ENCODE measurements at places on chromosomes 11 and 22.

DNA sequence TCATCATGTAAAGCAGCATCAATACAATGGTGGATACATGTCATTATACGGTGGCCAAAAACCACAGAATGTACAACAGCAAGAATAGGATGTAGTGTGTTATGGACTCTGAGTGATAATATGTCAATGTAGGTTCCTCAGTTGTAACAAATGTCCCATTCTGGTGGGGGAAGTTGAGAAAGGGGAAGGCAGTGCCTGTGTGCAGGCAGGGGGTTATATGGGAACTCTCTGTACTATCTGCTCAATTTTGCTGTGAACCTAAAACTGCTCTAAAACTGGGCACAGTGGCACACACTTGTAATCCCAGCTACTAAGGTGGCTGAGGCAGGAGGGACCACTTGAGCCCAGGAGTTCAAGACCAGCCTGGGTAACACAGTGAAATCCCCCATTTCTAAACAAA is 5.9 kb downstream of the CHKA start:
- H3K36me3 ChIP-seq = no peaks in the 10 kb centered on the region
- no peak overlapping the region for H3K4me3 ChIP-seq
- H3K27ac ChIP-seq = no peak overlapping the region

GRCh38 chr22:50587407-50587806 is 4.8 kb upstream of the CHKB start:
- peaks cover 9% of the 10 kb centered on the region for H3K4me1 ChIP-seq
- no peaks in the 10 kb centered on the region for H3K36me3 ChIP-seq
- no peak overlapping the region for H3K4me3 ChIP-seq
- no peaks in the 10 kb centered on the region for H3K27me3 ChIP-seq
- no peak for DNase-seq

- no peak overlapping the region for H3K4me3 ChIP-seq
- no peak for DNase-seq
- no peak overlapping the region for H3K27ac ChIP-seq
- H3K4me1 ChIP-seq = no peaks in the 10 kb centered on the region
Measured at GRCh38 chr11:40188848-40189247, 1270.6 kb downstream of the LRRC4C start.

GRCh38 chr11:67628710-67629385 is 889 bp downstream of the NUDT8 start:
- no peak for DNase-seq
- H3K36me3 ChIP-seq = no peaks in the 10 kb centered on the region
- H3K27me3 ChIP-seq = no peaks in the 10 kb centered on the region
- H3K4me3 ChIP-seq = peak overlapping the region; percentile 47
- H3K27ac ChIP-seq = peak overlapping the region; percentile 95
- H3K4me1 ChIP-seq = peaks cover 30% of the 10 kb centered on the region

GRCh38 chr22:24723111-24723510 is 51.4 kb downstream of the PIWIL3 start:
- H3K27me3 ChIP-seq = peaks cover 5% of the 10 kb centered on the region
- H3K36me3 ChIP-seq = no peaks in the 10 kb centered on the region
- DNase-seq = no peak
- H3K4me3 ChIP-seq = no peak overlapping the region

GRCh38 chr11:120334894-120335462 is 1.2 kb upstream of the ARHGEF12 start:
- peak overlapping the region; percentile 98 for H3K27ac ChIP-seq
- H3K4me3 ChIP-seq = peak overlapping the region; percentile 84
- H3K36me3 ChIP-seq = peaks cover 9% of the 10 kb centered on the region
- DNase-seq = peak; percentile 87

- no peak overlapping the region for H3K4me3 ChIP-seq
- DNase-seq = no peak
- H3K4me1 ChIP-seq = peaks cover 13% of the 10 kb centered on the region
- H3K27me3 ChIP-seq = peaks cover 100% of the 10 kb centered on the region
- H3K36me3 ChIP-seq = no peaks in the 10 kb centered on the region
- no peak overlapping the region for H3K27ac ChIP-seq
Measured at GRCh38 chr11:20161923-20162744, 1.9 kb upstream of the DBX1 start.

DNA sequence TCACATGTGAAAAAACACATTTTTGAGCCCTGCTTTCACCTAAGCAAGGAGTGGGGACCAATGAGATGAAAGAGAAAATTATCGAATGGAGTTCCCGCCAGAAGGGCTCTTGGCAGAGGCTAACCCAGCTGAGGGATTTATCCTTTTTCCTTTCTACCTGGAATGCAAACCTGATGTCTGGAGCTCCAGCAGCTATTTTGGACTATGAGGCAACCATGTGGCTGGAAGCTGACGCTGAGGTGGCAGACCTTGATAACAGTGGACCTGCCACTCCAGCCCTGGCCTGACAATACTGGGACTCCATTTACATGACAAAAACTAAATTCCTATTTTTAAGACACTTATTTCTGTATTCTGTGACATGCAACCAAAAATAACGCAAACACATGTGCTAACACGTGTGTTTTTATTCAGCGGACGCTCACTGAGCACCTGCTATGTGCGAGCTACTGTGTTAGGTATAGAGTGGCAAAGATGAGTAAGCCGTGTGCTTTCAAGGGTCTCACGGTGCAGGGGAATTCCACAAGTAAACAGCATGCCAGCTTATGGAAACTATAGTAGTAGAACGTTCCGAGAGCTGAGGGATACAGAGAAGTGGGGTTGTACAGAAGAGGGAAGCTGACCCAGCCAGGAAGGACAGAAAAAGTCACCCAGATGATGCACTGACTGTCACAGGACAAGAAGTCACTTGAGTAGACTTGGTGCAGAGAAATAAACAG is 19.1 kb upstream of the ISX start:
- no peak for DNase-seq
- H3K27ac ChIP-seq = no peak overlapping the region
- no peaks in the 10 kb centered on the region for H3K36me3 ChIP-seq

DNA sequence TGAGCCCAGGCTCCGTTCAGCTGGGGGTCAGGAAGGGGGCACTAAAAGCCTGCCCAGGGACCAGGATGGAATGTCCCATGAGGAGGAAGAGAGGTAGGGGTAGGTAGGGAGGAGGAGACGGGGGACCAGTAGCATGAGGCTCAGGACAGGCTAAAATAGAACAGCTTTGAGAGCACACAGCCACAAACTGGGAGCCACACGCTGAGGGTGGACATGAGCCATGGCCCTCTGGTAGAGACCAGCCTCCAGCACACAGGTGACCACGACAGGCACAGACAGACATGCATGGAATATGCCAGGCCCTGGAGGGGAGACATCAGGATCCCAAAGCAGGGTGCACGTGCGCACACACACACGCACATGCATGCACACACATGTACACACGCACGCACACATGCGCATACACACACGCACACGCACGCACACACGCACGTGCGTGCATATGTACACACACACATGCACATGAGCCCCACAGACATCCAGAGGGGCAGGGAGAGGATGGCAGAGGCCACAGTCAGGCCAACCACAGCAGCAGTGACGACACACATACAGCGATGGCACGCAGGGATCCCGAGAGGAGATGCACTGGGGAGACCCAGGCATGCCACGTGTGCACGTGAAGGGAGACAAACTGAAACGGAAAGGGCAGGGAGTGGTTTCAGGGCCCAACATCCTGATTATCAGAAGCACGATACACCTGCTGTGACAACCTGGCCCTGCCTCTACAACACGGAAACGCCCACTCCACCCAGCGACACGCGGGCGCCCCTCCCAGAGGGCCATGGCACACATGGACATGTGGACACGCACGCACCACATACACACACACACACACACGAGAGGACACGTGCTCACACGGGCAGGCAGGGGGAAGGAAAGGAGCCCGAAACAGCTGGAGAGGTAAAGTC is 25.7 kb downstream of the LRRC10B start:
- DNase-seq = no peak
- peaks cover 6% of the 10 kb centered on the region for H3K4me1 ChIP-seq

DNA sequence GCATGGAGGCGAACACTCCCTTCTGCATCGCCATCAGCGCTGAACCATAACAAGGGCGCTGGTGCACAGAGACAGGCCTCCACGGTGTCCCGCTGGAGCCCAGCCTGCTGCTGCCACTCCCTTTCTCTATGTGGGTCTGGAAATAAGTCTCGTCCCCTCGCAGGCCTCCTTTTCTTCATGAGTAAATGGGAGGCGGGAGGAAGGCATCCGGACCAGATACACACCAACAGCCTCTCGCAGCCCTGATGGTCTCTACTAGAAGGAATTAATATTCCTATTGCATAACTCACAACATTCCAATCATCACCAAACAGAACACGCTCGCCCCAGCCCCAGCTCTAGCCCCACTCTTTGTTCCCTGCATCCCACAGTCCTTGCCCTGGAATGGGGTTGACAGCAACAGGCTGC is 14.9 kb downstream of the RASD2 start:
- H3K4me1 ChIP-seq = no peaks in the 10 kb centered on the region
- no peak overlapping the region for H3K4me3 ChIP-seq
- H3K27me3 ChIP-seq = no peaks in the 10 kb centered on the region
- no peak for DNase-seq

All from heart right ventricle (tissue), 16 donors.